NCI-H1930 (cell line): ENCODE measurements at places on chromosomes 3 and 15.

DNA sequence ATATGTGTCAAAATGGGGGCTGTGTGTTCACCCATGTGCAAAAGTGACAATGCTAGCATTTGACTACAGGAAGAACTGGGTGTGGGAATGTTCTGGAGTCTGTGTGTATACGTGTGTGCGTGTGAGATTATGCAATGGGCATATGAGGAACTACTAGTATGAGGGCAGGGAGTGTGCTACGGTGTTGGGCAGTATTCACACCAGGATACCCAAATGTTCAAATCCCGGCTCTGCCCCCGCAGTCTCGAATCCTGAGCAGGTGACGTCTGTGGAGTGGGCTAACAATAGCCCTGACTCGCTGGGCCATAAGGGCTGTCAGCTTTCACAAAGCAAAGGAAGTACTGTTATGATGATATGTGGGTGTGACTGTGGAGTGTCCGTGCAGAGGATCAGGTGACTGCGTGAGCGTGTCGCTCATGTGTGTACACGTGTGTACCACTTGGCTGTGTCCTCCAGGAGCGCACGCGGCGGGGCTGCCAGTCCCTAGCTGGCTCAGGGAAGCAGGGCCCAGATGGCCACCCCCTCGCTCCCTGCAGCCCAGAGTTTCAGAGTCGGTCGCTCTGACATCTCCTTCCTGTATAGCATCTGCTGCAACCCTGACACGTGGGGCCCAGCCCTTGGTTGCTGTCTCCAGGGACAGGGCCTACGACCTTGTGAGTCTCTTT is 27.2 kb downstream of the IQSEC1 start:
- DNase-seq = no peak

- no peak for DNase-seq
Measured at GRCh38 chr3:106401666-106402490, 533.1 kb upstream of the CBLB start.

DNA sequence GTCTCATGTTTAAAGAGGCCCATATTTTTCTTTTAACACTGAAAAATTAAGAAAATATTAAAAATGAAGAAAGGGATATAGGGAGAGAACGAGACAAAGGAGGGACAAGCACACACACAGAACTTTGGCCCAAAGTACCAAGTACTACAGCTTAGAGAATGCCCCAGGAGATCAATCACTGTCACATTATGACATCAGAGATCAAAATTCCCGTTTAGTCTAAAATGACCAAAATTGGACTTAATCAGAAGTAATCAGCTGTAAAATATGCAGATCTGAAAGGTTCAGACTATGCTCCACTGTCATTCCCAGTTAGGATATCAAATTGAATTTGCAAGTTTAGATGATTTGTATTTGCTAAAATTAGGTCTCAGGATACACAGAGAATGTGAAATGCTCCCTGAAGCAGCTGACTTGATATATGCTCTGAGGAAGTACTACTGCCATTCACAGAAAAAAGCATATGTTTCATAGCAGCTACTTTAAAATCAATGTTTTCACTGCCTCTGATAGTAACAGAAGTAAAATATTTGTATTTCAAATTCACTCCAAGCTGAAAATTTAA is 123.0 kb downstream of the PEAK1 start:
- DNase-seq = no peak

- no peak for DNase-seq
Measured at GRCh38 chr15:75067123-75067830, 43.9 kb downstream of the PPCDC start.

DNA sequence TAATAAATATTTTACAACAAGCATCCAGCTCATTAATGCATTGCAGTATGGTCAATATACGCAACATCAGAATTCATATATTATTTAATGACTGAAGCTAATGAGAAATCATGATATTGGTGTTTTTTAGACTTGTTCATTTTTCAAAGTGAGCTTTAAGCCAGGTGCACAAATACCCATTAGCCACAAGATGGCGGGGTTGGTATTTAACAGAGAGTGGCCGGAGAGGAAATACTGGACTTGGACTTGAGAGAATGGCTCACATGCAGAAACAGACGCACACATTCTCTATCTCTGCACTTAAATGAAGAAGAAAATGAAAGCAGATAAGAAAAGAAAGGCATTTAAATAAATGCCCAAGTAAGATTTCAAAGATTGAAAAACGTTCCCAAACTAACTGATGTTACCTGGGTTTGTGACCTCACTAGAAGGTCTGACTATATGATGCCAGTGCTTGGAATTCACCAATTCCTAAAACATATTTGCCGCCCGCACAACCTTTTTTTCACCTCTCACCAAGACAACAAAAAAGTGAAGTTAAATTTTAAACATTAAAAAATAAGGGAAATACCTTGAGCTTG is 21.2 kb upstream of the CRBN start:
- DNase-seq = peak; percentile 61

DNA sequence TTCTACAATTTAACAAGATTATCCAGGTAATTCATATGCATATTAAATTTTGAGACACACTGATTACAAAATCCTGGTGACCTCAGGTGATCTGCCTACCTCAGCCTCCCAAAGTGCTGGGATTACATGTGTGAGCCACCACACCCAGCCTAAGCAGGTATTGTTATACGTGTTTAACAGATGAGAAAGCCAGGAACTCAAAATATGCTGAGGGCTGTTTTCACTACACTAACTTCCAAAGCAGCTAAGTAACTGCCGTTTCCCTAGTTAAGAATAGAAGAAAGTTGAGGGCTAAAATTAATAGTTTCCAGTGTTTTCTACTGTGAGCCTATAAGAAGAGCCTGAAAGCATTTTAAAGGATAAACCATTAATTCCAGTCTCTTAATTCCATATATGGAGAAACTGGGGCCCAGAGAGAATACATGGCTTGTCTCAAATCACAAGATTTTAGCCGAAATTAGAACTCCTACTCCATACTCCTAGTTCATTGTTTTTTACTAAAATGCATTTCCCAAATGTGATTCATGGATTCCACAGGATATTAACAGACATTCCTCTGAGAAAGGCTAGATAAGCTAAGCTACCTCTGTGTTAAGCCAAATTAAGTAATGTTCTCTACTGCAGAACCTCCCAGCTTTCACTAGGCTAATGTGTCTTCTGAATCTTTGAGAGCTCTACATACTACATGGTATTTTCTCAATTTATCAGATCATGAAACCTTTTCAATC is 17.0 kb upstream of the AVEN start:
- DNase-seq = no peak

DNA sequence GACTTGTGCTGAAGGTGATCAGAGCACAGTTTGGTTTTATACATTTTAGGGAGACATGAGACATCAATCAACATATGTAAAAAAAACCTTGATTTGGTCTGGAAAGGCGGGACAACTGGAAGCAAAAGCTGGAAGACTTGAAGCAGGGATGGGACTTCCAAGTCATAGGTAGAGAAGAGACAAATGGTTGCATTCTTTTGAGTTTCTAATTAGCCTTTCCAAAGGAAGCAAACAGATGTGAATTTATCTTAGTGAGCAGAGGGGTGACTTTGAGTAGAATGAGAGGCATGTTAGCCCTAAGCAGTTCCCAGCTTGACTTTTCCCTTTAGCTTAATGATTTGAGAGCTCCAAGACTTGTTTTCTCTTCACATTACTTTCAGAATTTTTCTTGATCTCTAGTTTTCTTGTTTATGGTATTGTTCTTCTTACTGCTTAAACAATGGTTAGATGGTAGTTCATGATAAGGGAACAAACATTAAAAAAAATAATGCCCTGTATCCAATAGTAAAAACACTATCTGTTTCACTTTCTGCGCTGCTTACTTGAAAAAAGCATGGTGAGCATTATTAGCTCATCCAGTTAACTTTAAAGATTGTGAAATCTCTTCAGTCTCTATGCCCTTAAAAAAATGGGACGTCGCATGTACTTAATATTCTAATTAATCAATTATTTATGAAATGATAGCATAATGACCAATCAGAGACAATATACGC is 48.5 kb upstream of the BCHE start:
- no peak for DNase-seq

- no peak for DNase-seq
Measured at GRCh38 chr15:56528136-56528535, 63.2 kb upstream of the MNS1 start.
